HTR-8/SVneo (cell line): ENCODE measurements at places on chromosomes 5 and 9.

GRCh38 chr5:3252235-3252634 lies 343.4 kb upstream of the IRX1 start:
- DNase-seq = no peak

DNA sequence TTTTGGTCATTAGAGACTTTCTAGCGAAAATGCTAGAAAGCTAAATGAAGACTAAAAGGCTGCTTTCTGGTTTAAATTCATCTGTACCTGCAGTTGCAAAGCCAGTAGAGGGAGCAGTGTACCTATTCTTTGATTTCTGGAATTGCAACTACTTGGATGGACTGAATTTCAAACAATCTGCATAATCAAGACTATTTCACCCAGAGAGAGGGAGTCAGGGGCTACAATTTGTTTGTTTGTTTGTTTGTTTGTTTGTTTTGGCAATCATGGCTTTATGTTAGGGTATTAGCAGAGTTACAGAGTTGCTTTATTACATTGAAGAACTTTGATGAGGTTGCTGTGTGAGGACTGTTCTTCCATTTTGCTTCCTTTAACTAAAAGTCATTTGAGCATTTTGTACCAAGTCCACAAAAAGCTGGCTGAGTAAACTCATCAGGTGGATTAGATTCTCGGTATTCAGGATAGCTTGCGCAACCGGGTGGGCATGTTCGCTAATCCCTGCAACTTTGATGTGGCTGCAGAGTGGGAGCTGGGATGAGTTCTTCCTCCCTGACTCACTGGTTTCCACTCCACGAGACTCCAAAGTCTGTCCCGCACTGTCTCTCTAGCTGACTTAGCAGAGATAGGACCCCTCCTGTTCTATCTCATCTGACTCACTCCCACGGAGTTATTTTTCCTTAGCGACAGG lies 80.0 kb upstream of the TUT7 start:
- DNase-seq = peak; percentile 53

DNA sequence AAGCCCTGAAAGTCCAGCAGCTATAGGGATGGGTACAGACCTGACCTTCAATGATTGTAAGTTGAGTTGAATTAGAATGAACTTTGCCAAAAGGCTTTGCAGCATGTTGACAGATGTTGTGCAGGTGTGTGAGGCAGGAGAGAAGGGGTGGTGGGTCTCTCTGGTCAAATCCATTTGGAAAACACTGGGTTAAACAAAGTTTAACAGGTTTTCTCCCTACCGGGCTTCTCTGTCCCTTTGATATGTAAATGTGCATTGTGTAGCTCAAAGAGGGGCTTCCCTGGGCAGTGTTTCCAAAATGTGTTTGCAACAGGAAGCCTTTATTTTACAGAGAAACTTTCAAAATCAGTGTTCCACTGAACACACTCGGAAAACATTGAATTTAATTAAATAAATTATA lies 72.1 kb upstream of the BRINP1 start:
- no peak for DNase-seq

- DNase-seq = no peak
These were observed 56.7 kb downstream of the ROPN1L start for GRCh38 chr5:10498350-10498749.

GRCh38 chr9:133378408-133378962 lies 2.3 kb downstream of the STKLD1 start:
- DNase-seq = no peak

- no peak for DNase-seq
These were observed 102.6 kb downstream of the PDE4D start for GRCh38 chr5:59790776-59791475.

DNA sequence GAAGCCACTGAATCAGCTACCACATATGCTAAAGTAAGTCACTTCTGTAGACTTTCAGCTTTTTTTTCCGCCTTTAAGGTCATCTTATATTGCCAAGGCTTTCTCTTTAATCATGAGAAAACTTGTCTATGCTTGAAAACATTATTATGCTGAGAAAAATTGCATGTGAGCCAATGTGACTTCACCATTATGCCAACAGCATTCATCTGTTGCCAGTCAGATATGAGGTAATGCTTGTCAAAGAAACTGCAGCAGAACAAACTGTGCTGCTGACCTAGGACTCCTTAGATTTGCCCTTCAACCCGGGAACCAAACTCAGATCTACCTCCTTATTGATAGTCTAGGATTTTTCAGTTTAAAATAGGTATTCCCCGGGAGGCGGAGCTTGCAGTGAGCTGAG lies 34.3 kb downstream of the SLC44A1 start:
- DNase-seq = no peak

DNA sequence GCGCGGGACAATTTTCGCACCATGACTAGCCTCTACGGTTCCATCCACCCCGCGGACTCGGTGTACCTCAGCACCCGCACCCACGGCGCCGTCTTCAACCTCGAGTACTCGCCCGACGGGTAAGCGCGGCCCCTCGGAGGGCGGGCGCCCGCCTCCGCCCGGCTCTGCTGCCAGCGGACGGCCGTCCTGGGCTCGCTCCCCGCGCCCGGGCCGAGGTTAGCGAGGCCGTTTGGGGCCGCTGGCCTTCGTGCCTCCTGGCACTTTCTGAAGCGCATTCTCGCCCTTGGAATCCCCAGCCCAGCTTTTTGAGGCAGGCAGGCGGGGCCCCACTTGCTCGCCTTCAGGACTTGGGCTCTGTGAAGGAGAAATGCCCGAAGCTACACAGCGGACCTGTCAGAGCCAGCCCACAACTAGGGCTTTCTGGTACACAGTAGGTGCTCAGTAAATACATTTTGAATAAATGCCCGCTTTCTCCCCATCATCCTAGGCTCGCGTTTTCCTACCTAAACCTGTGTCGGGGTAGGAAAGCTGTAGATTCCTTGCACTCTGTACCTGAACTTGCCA lies 772 bp downstream of the DCAF10 start:
- peak; percentile 8 for DNase-seq

DNA sequence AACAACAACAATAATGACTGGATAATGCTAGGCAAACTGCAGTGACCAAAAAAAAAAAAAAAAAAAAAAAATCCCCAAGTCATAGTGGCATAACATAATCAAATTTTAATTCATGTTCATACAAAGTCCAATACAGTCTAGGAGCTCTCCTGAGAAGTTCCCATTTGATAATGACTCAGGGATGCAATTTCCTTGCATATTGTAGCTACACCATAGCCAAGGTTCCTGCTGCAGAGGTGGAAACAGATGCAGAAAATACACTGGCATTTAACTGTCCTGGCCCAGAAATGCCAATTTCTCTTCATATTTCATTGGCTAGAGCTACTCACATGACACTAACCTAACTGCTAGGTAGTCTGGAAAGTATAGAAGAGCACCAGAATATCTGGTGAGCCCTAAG lies 72.2 kb upstream of the SLC12A2 start:
- DNase-seq = no peak

DNA sequence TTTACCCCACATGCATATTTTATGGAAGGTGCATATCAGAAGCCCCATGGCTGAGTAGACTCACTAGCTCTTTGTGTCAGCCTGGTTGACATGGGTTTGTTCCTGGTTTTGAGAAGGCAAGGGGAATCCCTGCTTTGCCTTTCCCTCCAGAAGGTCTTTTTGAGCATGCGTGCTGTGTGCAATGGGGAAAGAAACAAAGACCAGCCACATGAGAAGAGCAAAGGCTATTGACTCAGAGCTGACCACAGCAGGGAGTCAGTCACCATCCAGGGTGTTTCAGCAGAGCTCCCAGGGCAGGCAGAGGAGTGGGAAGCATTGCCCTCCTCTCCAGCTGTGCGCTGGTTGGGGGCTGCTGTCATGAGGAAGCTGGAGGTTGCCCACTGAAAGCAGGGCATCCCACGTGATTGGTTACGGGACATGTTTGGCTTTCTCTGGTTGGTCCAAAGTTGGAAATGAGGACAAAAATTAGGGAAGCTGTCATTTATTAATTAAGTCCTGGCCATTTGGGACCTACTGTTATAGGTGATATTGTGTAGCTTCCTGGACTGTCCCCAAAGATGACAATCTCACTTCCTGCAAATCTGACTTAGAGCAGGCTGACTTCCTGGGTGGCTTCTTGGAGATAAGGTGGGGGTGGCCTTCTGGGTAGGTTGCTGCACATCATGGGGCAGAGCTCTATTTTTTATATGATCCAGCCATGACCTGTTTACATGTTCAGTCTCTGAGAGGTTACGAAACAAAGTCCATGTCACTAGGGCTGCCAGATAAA lies 48.9 kb upstream of the TDRD7 start:
- no peak for DNase-seq

DNA sequence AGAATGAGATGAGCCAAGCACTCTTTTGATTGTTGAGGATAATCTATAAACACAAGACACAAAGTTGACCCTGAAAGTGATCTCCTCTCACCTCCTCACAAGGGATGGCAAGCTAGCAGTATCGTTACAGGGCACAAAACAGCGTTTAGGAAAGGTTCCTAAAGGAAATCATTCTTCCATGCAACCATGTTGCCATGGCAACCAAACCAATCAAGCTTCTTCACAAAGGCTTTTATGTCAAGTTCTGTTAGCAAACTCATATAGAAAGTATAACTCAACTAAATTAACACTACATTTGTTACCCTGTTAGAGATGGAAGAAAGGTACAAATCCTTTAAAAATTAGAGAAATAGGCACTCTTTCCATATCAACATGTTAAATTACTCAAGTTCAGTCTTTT lies 1016.8 kb upstream of the DMAC1 start:
- no peak for DNase-seq

DNA sequence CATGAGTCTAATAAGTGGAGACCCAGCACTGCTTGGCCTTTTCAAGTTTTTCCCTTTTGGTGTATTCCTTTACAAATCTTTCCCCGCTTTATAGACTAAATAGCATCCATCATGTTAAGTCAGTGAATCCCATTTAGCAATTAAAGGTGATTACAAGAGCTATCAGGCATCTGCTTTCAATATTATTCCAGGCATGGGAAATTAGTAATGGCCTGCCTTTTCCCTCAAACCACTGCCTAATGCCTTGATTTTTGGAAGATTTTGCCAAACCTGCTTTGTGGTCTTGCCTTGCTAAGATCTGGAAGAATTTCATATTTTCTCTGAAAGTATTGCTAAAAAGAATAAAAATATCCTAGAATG lies 102.8 kb upstream of the GNA14 start:
- DNase-seq = no peak

DNA sequence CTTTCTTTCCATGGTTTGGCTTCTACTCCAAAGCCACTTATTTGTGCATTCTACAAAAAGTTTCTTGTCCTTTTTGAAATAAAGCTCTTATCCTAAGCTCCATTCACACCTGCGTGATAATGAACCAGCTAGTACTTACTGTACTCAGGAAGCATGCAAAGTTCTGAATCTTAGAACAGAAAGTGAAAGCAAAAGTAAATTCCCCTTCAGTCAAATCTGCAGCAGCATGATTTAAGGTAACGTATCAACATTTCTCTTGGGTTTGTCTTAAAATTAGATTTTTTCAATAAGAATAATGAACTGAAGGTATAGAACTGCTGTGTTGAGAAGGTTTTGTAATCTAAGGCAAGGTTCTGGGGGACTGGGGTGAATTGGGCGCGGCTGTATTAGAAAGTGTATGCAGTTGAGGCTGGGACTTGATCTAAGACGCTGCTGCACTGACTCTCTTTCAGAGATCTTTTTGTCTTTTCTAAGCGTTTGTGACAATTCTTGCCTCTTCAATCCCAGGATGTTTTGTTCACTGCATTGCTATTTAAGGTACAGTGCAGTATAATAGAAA lies at the start of gene ERAP2:
TSS of gene ERAP2 (plus strand) at position 209 of the 559 bp plus-strand sequence. CDS start 3,186 bp downstream, outside the sequence.
- DNase-seq = no peak

GRCh38 chr5:166436872-166437271 lies 1854.6 kb upstream of the WWC1 start:
- DNase-seq = peak; percentile 55

GRCh38 chr9:10014889-10015288 lies 597.9 kb downstream of the PTPRD start:
- DNase-seq = no peak

GRCh38 chr9:137919649-137920141 lies 42.1 kb downstream of the CACNA1B start:
- DNase-seq = no peak

DNA sequence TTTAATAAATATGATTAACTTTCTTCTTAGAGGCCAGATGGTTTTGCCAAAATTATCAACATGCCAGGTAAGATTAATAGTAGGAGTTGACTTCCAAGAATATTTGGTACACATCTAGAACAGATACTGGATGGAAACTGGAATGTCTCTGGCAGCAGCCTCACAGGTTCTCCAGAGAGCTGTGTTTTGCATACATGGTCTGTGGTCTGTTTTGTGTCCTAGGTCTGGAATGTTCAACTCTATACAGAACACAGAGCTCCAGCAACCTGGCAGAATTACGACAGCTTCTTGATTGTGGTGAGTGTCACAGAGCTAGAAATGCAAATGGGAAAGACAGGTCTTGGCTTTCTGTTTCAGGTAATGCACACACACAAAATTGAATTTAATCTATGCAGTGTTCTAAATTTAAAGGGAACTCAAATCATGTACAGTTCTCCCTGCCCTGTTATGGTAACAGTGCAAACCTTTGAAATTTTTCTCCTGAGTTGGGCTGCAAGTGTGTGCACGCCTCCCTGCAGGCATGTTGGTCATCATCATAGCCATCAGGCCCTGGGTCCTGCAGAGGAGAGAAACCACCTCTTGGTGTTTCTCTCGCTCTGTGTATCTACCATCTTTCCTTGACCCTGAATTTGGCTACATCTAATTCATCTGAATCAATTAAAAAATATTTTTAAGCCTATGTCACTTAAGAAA lies 58.3 kb downstream of the PIK3R1 start:
- no peak for DNase-seq

GRCh38 chr9:87694236-87694755 lies 31.6 kb upstream of the CTSL start:
- no peak for DNase-seq

GRCh38 chr5:102922111-102922720 lies 167.1 kb downstream of the PAM start:
- no peak for DNase-seq

- no peak for DNase-seq
These were observed 33.9 kb downstream of the PSMB7 start for GRCh38 chr9:124381170-124381945.

DNA sequence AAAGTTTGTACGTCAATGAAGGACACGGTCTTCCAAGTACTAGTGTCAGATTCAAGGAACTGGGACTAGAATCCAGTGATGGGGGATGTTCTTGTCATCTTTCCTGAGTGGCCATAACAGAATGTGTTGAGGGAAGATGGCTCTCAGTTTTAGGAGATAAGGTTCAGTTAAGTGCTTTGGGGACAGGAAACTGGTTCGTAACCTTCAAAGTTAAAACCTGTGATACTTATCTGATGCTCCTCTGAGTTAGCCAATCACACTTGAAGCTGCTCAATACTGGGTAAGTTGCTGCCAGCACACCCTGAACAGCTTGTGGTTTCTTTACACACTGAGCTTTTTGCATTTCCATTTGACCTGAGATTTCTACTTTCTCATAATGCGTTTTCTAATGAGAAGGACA lies 64.4 kb downstream of the PIK3R1 start:
- DNase-seq = no peak

GRCh38 chr5:172101547-172102217 lies 86.3 kb downstream of the STK10 start:
- no peak for DNase-seq

- DNase-seq = no peak
These were observed 111.0 kb downstream of the CD180 start for GRCh38 chr5:67085616-67086015.

- DNase-seq = peak; percentile 59
These were observed 123.1 kb downstream of the LIFR start for GRCh38 chr5:38433160-38433861.

- no peak for DNase-seq
These were observed 24.1 kb upstream of the MTAP start for GRCh38 chr9:21778304-21778703.
